ENCODE measurements at places on chromosomes 4 and X.

GRCh38 chrX:56211701-56212100, 20.5 kb upstream of the KLF8 start:
- no peak for DNase-seq

DNA sequence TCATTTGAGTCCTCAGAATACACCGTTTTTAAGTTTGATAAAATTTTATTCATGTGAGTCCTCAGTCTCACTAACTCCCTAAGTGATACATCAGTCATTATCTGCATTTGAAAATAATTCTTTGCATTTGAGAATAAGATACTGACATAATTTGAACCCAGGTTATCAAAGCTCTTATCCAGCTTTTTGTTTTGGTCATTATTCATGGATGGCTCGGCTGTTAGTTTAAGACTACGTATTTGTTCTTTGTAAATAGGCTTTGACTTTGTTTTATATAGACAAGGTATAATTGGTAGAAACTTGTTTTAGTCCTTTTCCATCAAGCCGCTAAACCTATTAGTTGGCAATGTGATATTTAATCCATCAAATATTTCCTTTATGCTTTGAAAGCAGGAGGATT, 7.9 kb downstream of the SPRY1 start:
- DNase-seq = no peak

- no peak for DNase-seq
These were observed 229.6 kb upstream of the DIAPH2 start for GRCh38 chrX:96455078-96455477.

GRCh38 chr4:170047771-170048354, 21.7 kb upstream of the MFAP3L start:
- DNase-seq = peak; percentile 38

DNA sequence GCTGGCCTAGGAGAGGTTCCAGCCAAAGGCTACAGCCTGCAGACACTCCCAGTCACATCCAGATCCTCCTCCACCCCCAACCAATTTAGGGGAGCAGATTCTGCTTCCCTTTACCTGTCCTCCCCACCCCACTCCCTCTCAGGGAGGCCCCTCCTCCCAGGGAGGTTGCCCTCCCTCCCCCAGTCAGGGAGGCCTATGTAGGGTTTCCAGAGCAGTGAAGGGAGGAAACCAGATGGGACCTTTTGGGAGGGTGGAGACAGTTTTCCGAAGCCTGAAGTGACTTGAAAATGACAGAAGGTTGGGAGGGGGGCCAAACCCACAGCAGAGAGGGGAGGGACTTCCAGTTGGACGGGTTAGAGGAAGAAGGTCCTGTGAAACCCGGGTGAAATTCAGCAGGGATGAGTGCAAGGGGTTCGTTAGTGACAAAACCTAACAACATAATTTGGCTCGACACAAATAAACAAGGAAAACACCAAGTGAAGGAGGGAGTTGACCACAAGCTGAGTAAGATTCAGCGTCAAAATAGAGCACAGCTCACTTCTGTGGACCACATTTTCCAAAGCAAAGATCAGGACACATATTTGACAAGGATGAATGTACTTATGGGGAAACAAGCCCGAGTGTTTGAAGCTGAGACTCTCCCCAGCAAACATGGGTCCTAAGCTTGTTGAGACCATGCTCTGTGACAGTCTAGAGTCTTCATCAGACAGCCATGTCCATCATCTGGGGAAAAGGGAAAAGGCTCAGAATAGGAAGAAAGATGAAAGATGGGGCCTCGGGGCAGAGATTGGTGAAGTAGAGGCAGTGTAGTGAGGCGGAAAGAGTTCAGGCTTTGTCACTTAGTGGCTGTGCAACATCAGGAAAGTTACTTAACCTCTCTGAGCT, 46.4 kb downstream of the PRPS1 start:
- DNase-seq = no peak

DNA sequence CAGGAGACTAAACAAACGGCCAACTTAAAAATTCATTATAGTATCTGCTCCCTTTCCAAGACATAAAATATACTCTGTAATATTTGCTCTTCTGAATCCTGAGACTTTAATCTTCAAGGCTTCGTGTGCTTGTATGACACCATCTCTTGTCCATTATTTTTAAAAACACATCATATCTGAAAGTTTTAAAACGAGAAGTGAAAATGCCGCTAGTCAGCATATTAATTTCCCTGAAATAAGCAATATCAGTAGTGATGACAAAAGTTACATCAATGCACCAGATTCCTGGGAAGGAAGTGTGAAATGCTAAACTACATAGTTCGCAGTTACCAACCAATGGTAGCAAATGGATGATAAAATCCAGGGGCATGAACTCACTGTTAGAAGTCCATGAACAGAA, 66.8 kb upstream of the EXOC1L start:
- no peak for DNase-seq

- DNase-seq = no peak
These were observed 115.2 kb downstream of the DDIT4L start for GRCh38 chr4:100075056-100075455.

GRCh38 chr4:159983082-159983481, 880.2 kb downstream of the RAPGEF2 start:
- no peak for DNase-seq

- DNase-seq = no peak
These were observed 148.7 kb upstream of the RASGEF1B start for GRCh38 chr4:81620442-81620841.

DNA sequence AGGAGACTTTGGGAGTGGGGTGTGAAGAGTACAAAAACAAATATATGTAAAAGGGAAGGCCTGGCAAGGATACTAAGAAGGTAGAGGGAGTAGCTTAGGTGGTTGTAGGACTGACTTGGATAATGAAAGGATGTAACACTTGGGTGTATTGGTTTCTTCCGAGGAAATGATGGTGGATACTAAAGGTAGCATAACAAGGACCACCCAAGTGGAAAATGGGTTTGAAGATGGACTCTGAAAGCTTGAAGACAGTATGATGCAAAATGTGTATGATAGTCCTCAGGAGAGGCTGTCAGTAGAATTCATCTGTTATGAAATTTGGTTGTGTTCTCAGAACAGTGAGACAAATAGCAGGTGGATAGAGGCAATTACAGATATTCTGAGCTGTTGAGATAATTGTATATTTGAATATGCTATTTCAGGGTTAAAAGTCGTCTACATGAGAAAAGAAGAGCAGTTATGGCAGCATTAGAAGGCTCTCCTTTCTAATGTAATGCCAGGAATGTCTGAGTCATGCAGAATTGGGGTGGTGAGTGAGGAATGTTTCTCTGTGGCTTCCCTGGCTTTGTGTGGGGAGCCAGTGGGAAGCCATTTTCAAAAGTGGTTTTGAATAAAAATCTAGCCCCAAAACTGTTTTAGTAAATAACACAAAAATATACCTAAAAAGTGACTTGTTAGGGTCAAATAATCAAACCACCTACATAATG, 75.6 kb downstream of the FHIP1A start:
- no peak for DNase-seq

DNA sequence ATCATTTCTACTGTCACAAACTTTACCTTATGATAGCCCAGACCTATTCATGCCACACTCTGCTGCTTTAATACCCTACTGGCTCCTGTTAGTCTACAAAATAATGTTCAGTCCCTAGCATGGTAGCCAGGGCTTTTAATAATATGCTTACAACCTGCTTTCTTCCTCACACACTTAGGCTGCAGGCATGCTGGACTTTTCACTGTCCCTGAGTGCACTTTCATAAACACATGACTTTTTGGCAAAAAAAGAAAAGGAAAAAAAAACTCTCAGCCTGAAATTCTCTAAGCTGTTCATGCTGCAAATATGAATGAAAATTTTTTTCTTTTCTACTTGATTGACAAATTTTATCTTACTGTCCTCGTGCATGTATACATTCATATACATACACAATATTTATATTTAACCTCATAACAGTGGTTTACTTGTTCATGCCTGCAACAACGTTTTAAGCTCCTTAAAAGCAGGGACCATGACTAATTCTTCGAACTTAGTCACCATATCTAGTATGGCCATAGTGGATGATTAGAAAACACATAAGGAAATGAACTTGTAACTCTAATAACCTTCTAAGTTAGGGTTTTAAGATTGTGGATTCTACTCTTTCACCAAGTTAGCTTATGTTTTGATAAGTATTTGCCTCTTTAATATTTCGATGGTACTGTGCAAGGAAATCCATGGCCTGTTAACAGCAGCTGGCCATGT, 229.5 kb downstream of the SPCS3 start:
- no peak for DNase-seq

DNA sequence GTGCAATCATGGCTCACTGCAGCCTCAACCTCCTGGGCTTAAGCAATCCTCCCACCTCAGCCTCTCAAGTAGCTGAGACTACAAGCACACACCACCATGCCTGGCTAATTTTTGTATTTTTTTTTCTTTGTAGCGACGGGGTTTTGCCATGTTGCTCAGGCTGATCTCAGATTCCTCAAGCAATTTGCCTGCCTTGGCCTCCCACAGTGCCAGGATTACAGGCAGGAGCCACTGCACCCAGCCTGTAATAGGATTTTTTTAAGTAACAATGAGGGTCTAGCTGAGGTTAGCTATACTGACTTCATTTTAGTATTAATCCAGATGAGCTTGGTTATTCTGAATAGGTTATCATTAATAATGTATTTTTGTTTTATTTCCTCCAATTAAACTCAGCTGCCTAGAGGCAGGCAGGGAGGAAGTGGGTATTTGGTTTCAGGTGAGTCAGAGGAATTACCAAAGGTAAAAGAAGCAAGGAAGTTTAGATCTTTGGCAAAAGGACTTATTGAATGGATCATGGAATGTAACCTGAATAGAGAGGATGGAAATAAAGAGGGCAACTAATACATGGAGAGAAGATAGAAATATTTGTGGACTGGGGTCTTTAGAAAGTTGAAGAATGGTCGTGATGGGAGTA, 1023.3 kb upstream of the TENM3 start:
- DNase-seq = no peak

DNA sequence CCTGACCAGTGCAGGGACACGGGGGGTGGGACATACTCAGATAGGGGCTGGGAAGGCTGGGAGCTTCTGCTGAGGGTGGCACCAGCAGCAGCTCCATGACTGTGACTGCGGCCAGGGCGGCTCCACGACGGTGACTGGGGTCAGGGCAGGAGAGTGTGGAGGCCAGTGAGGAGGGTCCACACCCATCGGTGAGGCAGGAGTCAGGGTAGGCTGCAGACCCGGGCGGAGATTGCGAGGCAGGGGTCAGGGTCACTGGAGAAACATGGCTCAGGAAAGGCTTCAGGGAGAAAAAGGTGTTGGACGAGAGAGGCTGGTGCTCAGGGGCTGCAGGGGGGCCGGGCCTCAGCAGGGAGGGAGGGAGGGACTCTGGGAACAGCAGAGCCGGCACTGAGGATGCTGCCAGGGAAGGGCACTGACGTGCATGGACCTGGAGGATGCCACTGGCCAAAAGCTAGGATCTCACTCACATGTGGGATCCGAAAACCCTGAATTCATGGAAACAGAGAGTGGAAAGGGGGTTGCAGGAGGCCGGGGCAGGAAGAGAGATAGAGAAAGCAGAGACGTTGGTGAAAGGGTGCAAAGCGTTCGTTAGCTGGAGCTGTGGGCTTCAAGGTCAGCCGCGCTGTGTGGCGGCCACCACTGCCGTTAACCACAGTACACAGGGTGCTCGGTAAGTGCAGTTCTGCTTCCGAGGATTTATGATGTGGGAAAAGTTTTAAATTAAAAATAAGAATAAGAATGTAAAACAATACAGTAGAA, 22.0 kb downstream of the ATP5ME start:
- no peak for DNase-seq

DNA sequence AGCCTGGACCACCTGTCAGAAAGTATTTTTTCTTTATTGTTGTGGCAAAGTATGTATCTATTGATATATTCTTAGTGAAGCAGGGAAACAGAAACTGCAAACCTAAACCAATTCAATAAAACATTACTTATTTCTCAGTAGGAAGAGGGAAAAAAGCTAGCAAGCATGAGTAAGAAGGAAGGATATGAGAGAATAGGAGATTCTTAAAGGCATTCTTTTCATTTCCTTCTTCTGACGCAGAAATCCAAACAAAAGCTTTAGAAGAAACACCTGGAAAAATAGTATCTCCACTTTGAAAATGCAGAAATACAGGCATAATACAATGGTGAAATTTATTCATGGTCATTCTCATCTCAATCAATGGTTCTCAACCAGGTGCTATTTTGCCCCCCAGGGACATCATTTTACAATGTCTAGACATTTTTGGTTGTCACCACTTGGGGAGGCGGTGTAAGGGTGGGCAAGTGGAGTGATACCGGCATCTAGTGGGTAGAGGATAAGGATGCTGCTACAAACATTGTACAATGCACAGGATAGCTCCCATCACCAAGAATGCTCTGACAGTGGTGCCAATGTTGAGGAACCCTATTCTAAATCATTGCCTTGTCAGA, 21.7 kb upstream of the ATXN3L start:
- no peak for DNase-seq

DNA sequence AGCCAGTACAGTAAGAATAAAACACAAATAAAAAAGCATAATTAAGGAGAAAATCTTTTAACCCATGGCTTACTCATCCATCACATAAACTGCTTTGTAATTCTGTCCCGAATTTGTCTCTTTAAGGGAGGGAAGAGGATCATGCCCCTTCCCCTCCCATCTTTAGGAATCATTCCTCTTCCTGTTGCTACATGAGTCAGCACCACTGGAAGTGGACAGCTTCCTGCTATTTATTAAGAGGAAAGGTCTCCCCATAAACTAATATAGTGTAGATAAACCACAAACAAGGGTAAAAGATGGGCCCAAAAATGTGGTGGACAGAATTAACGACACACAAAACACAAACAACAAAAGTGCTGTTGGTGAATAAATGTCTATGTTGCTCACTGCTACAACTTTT, 75.8 kb downstream of the PPP3CA start:
- no peak for DNase-seq

- no peak for DNase-seq
These were observed 11.8 kb upstream of the CPE start for GRCh38 chr4:165367040-165367439.

- no peak for DNase-seq
These were observed 24.2 kb upstream of the MXRA5 start for GRCh38 chrX:3370656-3371055.

DNA sequence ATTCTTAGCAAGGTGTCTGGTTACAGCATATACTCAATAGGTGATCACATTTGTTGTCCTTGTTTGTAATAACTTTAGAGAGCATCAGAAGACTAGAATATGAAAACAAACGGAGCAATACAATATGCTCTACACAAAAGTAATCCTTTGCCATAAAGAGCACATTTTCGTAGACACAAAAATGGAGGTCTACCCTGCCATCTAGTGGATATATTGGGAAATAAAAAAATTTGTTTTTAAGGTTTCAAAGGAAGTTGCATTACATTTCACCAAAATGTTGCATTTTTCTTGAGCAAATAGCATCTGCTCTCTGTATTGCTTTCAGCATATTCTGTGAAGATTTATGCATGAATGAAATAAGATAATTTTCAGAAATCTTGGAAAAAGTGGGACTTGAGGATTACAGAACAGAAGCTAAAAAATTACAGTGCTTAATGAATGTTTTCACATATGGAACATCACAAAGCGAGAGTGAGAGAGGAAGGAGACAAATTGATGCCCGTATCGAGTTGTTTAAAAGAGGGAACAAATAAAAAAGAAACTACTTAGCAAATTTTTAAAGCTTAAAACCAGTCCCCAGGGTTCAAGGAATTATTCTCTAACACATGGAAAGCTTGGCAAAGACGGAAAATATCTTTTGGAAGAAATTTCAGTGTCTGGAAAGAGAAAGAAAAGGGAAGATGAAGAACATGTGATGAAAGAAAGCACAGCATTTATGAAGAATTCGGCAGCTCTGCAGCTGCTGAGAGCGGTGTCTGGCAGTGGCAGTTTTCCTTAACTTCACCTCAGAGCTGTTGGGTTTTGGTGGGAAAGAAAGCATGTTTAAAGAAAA, 390.1 kb downstream of the ANKRD50 start:
- DNase-seq = no peak

All from stimulated activated CD8-positive, alpha-beta memory T cell treated with anti-CD3 and anti-CD28 coated beads, Interleukin-4, amount 100 ng/mL, for 4 hours (primary cell).